ENCODE measurements at places on chromosomes 5 and 9. TPM values are rescaled to one million over a fixed set of nuclear protein-coding genes. Genes with fewer than 3 reads are reported as not detected.

GRCh38 chr9:129287619-129288305 is 109.7 kb upstream of the IER5L start:
- DNase-seq = no peak

GRCh38 chr5:114314061-114314460 is 47.8 kb upstream of the KCNN2 start:
- no peak for DNase-seq

DNA sequence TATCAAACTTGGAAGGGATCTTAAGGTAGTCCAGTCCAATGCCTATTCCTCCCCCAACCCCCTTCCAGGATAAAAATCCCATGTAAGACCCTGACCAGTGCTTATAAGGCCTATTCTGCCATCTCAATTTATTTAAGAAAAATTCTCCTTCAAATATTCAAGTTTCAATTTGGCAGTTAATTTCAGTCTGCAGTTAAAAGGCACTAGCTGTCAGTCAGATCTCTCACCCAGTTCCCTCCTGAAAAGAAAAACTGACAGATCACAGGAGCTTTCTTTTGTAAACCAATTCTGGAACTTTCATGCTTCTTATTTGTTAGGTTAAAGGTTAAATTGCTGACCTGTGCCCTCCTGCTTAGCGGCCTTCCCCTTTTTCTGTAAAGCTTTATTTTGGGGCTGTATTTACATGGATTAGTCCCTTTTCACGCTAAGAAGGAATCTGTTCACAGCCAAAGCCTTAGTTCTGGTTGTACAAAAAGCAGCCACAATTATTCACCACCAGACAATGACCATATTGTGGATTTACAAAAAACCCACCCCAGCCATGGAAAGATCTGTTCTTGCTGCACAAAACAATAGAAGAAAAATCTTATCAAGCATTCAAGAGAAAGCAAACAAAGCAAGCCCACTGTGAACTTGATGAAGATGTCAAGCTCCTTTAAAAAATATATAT is 68.7 kb downstream of the DENND1A start:
- DNase-seq = no peak

GRCh38 chr5:140321796-140322195 is 18.9 kb upstream of the PFDN1 start:
- DNase-seq = no peak

DNA sequence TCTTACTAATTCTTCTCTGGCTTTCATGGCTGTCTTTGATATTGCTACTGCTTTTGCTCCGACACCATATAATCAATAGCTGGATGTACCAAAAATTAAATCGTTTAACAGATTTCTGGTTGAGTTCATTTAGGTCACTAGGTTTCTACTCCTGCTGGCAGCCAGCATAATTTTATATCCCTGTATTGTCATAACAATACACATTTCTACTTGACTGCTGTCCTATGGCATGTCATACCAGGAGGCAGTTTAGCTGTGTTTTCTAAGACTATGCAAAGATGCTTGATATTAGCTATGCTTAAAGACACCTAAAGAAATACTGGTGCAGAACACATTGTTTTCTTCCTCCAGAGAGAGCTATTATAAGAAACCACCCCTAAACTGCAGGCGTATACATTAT is 337.2 kb upstream of the CDH6 start:
- DNase-seq = no peak

DNA sequence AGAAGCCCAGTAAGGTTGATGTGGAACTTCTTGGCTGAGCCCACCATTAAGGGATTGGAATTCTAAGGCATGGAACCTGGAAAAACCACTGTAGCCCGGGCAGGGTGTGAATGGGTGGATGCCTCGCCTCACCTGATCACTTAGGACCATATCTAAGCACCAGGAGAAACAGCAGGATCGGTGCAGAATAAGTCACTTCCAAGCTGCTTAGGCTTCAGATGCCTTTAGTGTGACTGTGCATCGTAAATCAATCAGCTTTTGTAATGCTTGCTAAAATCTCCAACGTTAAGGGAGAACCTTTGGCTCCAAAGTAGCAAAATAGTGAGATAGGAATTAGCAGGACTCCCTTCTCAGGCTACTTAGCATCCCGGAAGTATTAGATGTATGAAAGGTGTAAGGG is 103.9 kb upstream of the MEGF10 start:
- DNase-seq = no peak

DNA sequence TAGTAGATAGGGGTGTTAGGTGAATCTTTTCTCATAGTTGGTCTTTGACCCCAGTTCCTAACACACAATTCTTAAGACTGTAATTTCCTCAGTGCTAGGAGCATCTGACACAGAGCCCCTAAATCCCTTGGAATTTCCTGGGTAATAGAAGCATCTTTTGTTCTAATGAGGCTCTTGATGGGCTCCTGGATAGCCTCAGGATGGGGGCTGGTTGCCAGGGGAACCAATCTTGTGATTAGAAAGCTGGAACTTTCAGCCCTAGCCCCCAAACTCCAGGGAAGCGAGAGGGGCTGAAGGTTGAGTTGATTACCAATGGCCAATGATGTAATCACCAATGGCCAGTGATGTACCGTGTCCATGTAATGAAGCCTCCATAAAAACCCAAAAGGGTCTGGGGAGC is 44.5 kb downstream of the CCDC125 start:
- no peak for DNase-seq

GRCh38 chr9:129202613-129203555 is 24.8 kb upstream of the IER5L start:
- peak; percentile 93 for DNase-seq

Gene RETREG1
- 27.3 TPM for total RNA-seq

Gene LHX3
- not detected for total RNA-seq

All from activated naive CD8-positive, alpha-beta T cell treated with anti-CD3 and anti-CD28 coated beads for 36 hours (primary cell).